ENCODE measurements at places on chromosomes 1 and 21. TPM values are rescaled to one million over a fixed set of nuclear protein-coding genes. Genes with fewer than 3 reads are reported as not detected.

GRCh38 chr21:26794597-26795411, 50.4 kb downstream of the ADAMTS1 start:
- H3K27me3 ChIP-seq: no peaks in the 10 kb centered on the region
- no peak overlapping the region for H3K4me3 ChIP-seq
- H3K36me3 ChIP-seq: no peaks in the 10 kb centered on the region
- H3K4me1 ChIP-seq: peaks cover 6% of the 10 kb centered on the region
- H3K27ac ChIP-seq: no peak overlapping the region

- peaks cover 33% of the 10 kb centered on the region for H3K4me1 ChIP-seq
- no peaks in the 10 kb centered on the region for H3K27me3 ChIP-seq
- no peaks in the 10 kb centered on the region for H3K36me3 ChIP-seq
- H3K4me3 ChIP-seq: peak overlapping the region; percentile 46
These were observed 275.8 kb downstream of the VAV3 start for GRCh38 chr1:107689159-107689558.

GRCh38 chr1:79614106-79614505, 607.6 kb upstream of the ADGRL4 start:
- H3K4me3 ChIP-seq: no peak overlapping the region
- H3K27ac ChIP-seq: no peak overlapping the region

- no peaks in the 10 kb centered on the region for H3K36me3 ChIP-seq
- H3K4me1 ChIP-seq: no peaks in the 10 kb centered on the region
These were observed 12.4 kb upstream of the PRPF38B start for GRCh38 chr1:108679586-108680213.

- H3K4me3 ChIP-seq: no peak overlapping the region
- H3K27ac ChIP-seq: no peak overlapping the region
- peaks cover 6% of the 10 kb centered on the region for H3K4me1 ChIP-seq
- H3K36me3 ChIP-seq: no peaks in the 10 kb centered on the region
- peaks cover 14% of the 10 kb centered on the region for H3K27me3 ChIP-seq
- no peak for DNase-seq
These were observed 13.2 kb downstream of the ESRRG start for GRCh38 chr1:216710055-216710454.

DNA sequence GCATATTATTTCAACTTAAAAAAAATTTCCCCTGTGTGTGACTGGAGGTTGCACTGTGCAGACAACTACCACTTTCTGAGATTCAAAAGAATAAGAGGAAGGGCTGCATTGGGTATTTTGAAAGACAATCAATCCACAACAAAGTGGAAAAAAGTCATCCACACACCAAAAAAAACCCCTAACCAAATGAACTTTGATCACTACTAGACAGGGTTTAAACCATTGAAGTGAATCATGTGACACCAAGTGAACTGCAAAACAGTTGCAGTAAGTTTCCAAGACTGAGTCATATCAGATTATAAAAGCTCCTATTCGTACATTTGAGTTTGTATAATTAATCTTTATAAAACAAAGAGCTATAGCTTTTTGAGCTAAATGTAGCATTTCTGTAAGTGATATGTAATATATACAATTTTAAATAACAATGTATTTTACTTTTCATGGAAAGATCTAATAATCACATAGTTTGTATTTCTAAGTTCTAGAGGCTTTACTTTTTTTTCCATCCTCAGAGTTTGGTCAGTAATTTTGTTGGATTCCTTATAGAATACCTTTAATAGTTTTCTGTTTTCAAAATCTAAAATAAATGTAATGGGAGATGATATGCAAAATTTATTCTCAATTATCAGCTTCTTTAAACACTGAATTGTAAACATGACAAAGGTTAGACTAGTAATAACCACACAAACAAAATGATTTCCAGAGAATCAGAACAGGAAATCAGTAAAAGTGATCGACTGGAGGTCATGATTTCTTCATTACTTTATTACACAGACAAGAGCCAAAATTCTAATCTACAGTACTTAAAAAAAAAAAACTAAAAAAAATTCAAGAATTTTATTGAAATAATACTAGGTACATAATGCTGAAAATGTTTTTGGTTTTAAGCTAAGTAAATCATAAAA, 50.5 kb upstream of the GFI1 start:
- H3K4me1 ChIP-seq: peaks cover 6% of the 10 kb centered on the region
- no peaks in the 10 kb centered on the region for H3K27me3 ChIP-seq

GRCh38 chr1:30639881-30640452, 83.4 kb downstream of the MATN1 start:
- no peak overlapping the region for H3K27ac ChIP-seq
- H3K4me1 ChIP-seq: no peaks in the 10 kb centered on the region
- H3K4me3 ChIP-seq: no peak overlapping the region
- DNase-seq: no peak
- H3K36me3 ChIP-seq: no peaks in the 10 kb centered on the region
- H3K27me3 ChIP-seq: peaks cover 15% of the 10 kb centered on the region

GBP1 gene
- 8.9 TPM for total RNA-seq

FCRLB gene
- not detected for total RNA-seq

RAB7B gene
- total RNA-seq: 26.0 TPM

ANKRD35 gene
- 37.0 TPM for total RNA-seq

Measured in suprapubic skin (tissue), 4 donors.